Choroid plexus epithelial cell (primary cell): ENCODE measurements at places on chromosomes 6 and 20.
A peak's percentile ranks its signal among the peaks of the same experiment; 100 is the strongest.

DNA sequence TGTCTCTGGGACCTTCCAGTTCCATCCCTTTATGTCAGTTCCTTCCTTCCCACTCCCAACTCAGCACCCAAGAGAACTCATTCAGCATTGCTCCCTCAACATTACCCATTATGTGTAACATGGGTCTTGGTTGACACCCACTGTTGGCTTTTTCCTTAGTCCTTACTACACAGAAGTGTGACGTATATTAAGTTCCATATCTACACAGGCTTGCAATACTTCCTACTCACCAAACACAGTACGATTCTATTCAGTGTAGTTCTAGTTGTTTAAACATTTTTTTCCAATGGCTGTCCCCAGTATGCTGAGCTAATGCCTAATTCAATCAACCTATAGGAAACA, 37.7 kb downstream of the ARHGAP18 start:
- no peak for DNase-seq

- no peak for DNase-seq
Measured at GRCh38 chr20:10618611-10619245, 55.1 kb downstream of the JAG1 start.

DNA sequence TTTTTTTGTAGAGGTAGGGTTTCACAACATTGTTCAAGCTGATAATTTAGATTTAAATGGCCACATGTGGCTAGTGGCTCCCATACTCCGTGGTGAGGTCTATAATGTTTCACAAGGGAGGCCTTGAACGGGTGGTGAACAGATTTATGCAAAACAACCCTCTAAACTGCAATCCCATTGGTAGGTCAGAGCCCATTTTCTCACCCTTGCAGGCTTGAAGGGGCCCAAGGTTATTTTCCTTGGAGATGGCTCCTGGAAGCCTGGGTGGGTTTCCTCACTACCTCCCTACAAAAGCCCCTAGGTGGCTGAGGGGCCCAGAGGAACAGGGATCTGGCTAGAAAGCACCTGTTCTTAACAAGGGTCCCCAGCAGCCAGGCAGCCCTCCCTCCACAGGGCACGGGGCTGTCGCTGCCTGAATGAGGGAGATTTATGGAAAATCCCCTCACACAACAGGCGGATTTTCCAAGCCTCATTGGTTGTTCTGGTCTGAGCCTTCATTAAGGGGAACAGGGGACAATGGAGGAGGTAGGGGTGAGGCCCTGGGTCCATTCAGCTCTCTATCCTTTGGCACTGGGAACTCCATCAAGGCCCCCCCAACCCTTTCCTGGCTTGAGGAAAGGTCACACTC, 64.6 kb downstream of the VEGFA start:
- DNase-seq = no peak

- peak; percentile 83 for DNase-seq
Measured at GRCh38 chr20:4573564-4574355, 147.9 kb upstream of the PRND start.

DNA sequence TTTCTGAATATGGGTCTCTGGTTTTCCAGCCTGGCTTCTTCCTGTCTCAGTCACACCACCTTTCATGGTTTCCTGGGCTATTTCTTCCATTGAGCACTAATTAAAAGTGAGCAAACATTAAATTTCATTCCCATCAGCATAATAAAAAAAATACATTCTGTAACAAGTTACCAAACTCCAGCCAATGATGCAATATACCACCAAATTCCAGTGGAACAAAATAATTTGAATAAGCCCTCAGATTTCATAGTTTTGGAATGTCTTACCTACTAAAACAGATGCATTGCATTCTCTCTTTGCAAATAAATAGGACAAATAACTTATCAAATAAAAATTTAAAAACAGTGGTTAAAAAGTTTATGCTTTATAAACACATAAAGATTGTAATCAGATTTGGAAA, 97.8 kb upstream of the PRDM1 start:
- peak; percentile 9 for DNase-seq

- DNase-seq = no peak
Measured at GRCh38 chr20:22562620-22563019, 21.8 kb downstream of the FOXA2 start.

GRCh38 chr6:102474041-102474807, 1080.7 kb downstream of the GRIK2 start:
- no peak for DNase-seq

DNA sequence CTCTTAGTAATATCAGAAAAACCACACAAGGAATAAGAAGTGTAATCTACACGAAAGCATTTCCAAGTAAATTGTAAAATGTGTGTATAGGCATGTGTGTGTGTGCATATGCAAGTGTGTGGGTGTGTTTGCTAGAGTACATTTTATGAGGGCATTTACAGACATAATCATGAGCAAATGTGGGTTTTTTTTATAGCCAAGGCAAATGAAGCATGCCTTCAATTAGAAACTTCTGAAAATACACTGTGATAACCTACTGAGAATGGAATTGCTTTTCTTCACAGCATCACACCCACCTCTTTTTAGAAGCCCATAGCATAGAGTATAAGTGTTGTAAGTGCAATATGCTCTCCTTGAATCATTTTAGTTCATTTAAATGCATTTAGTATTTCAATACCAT, 1721.1 kb downstream of the GRIK2 start:
- no peak for DNase-seq

DNA sequence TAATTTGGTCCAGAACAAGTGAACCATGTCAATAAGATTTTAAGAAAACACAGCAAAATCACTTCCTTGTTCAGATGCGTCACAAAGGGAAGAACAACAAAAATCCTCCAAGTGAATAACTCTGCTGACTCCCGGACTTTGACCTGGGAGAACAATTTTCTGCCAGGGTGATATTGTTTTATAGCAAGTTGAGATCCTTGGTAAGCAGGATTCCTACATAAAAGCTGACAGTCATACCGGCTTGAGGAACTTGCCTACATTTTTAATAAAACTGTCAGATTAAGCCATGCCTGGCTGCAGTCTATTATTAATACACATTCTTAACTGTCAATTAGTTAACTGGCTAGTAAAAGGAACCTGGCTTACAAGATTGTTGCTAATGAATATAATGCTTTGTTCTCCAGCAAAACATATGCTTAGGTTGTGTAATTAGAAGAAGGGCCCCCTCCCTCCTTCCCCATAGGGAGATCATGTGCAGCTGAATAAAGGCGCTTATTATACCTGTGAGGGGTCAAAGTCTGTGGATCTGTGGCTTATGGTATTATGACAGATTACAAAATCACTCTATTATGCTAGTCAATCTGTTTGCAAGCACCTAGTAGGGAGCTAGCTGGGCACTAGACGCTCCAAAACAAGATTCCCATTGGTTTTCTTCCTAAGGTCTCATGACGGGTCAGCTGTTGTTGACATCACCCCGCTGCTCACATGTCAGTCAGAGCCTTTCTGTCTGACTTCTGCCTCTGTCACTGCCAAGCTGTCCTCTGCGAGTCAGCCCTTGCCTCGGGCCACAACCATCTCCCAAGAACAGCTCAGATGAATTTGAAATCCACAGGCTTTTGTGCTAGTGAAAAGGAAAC, 44.6 kb upstream of the SEC63 start:
- peak; percentile 31 for DNase-seq

GRCh38 chr6:132410830-132411229, 9.6 kb upstream of the MOXD1 start:
- no peak for DNase-seq

- DNase-seq = no peak
Measured at GRCh38 chr6:152343735-152344360, 293.3 kb downstream of the SYNE1 start.
